ENCODE measurements at places on chromosomes 16 and 17. TPM values are rescaled to one million over a fixed set of nuclear protein-coding genes. Genes with fewer than 3 reads are reported as not detected.
A peak's percentile ranks its signal among the peaks of the same experiment; 100 is the strongest.

GRCh38 chr17:78121801-78122215, 6.7 kb downstream of the TMC6 start:
- no peaks in the 10 kb centered on the region for H3K27me3 ChIP-seq
- H3K36me3 ChIP-seq, result peaks cover 86% of the 10 kb centered on the region
- peaks cover 37% of the 10 kb centered on the region for H3K4me1 ChIP-seq
- no peak for DNase-seq

ZDHHC1 gene
- total RNA-seq, result 3.3 TPM

DNA sequence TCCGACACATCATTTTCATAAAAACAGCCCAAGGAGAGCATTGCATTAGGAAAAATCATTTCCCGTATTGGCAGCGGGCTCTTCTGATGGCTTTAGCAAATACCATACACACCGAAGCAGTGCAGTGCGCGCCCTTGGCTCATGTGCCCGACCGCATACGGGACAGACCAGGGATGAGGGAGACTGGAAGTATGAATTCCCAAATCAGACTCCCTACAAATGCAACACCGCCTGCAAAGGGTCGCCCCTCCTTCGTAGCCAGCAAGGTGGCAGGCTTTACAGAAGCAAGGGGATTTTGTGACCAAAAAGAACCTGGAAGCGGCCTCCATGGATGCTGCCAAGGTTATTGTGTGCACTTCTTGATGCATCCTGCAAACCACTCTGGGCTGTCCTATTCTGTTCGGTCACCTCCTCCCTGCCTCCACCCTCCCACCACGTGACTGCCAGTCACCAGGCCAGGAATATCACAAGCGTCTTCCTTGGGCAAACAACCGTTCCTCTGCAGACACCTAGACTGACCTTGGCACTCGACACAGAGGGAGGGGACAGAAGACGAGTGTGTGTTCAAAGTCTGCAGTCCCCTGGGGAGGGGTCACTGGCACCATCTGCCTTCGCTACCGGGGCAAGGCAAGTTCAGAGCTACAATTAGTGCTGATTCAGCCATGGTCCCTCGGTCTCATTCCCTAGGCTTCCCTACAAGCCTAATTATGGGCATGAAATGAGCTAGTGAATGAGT, 460.4 kb downstream of the SLC39A11 start:
- H3K36me3 ChIP-seq, result no peaks in the 10 kb centered on the region
- no peak overlapping the region for H3K27ac ChIP-seq
- no peak overlapping the region for H3K4me3 ChIP-seq
- no peak for DNase-seq

- H3K27ac ChIP-seq, result no peak overlapping the region
- H3K36me3 ChIP-seq, result no peaks in the 10 kb centered on the region
- no peak overlapping the region for H3K4me3 ChIP-seq
Observed at GRCh38 chr17:31692632-31693031, 166.4 kb downstream of the COPRS start.

DNA sequence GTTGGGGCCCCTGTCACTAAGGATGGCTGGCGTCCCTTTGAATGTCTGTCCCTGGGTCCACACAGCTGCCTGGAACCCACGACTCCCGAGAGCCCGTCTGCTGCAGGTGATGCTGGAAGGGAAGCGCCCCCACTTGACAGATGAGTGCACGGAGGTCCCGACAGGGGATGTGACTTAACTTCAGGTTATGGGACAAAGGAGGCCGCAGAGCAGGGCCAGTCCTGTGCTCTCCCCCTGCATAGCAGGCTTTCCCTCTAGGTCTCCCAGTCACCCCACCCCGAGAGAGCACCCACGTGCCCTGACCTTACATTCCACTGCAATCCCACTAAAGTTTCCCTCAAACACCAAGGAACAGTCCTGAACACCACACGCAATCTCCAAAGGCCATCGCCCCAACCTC, 6.0 kb upstream of the RCVRN start:
- peaks cover 4% of the 10 kb centered on the region for H3K27me3 ChIP-seq
- H3K4me1 ChIP-seq, result no peaks in the 10 kb centered on the region
- H3K4me3 ChIP-seq, result no peak overlapping the region
- DNase-seq, result no peak

GRCh38 chr16:48434653-48435317, 49.6 kb upstream of the SIAH1 start:
- DNase-seq, result no peak
- no peaks in the 10 kb centered on the region for H3K36me3 ChIP-seq
- no peak overlapping the region for H3K27ac ChIP-seq

CHMP1A gene
- total RNA-seq, result 39.5 TPM

KRTAP17-1 gene
- not detected for total RNA-seq

- no peak overlapping the region for H3K4me3 ChIP-seq
- H3K36me3 ChIP-seq, result no peaks in the 10 kb centered on the region
- peaks cover 30% of the 10 kb centered on the region for H3K4me1 ChIP-seq
- peak overlapping the region; percentile 57 for H3K27ac ChIP-seq
- peak; percentile 58 for DNase-seq
Observed at GRCh38 chr17:73228748-73229236, 32.9 kb downstream of the CPSF4L start.

DNA sequence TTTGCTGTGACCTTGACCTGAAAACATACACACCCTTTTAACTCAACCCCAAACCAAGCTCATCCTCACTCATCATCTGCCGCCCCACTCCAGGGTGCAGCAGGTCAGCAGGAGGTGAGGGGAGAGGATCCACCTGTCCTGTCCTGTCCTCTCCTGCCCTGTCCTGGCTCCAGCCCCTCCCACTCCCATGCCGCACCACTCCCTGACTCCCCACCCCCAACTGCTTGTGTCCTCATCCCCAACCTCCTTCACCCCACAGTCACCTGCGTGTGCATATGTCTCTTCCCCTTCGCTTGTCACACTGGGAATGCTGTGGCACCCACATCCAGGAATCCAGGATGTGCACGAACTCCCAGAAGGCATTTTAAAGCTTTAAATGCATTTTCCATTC, 15.6 kb downstream of the NGFR start:
- DNase-seq, result no peak
- peaks cover 29% of the 10 kb centered on the region for H3K27me3 ChIP-seq
- H3K4me3 ChIP-seq, result no peak overlapping the region
- H3K27ac ChIP-seq, result no peak overlapping the region
- no peaks in the 10 kb centered on the region for H3K36me3 ChIP-seq

KRT13 gene
- total RNA-seq, result not detected
